Stimulated activated CD4-positive, alpha-beta T cell treated with anti-CD3 and anti-CD28 coated beads, Interleukin-4, amount 100 ng/mL, for 4 hours (primary cell): ENCODE measurements at places on chromosomes 2 and 18.

DNA sequence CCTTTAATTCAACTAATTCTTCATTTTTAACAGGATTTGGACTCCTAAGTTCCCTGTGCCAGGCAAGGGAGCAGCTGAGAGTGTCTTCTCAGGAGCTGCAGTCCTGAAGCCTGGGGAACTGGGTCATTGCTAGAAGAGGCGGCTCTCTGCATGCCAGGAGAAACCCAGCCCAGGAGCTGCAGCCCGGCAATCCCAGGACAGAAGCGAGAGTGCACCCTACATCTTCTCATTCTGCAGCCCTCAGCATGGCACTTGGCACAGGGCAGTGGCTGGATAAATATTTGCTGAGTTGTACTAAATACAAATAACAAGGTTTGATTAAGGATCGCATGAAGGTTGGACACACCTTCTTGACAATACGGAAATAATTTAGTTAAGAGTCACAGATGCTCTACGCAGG is 244.9 kb upstream of the PXDN start:
- DNase-seq = no peak

- DNase-seq = no peak
Measured at GRCh38 chr18:54750350-54750749, 77.9 kb upstream of the RAB27B start.

- no peak for DNase-seq
Measured at GRCh38 chr2:221571551-221572218, 419 bp downstream of the EPHA4 start.

DNA sequence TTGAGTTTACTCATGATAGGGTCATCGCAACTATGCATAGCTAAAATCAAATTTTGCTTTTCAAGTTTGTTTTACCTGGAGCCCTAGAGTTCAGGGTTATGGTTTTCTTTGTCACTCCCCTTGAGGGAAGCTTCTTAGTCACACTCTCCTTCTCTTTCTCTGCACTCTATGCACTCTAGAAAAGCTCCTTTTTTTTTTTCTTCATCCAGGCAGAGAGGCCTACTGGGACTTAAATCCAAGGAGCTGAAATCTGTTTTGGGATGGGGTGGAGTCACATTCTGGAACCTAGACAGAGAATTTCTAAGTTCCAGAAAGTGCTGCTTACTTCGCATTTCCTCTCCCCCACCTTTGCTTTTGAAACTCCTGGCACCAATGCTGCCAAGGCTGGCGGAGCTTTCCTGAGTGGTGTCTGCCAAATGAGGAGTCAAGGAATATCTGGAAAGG is 19.1 kb upstream of the IL18R1 start:
- no peak for DNase-seq

GRCh38 chr18:11106894-11107293 is 42.5 kb downstream of the PIEZO2 start:
- DNase-seq = no peak

GRCh38 chr2:181430406-181431118 is 26.6 kb upstream of the ITGA4 start:
- DNase-seq = no peak

- no peak for DNase-seq
Measured at GRCh38 chr2:157194097-157194688, 63.3 kb upstream of the GALNT5 start.

GRCh38 chr18:31049189-31049588 is 6.6 kb upstream of the DSC3 start:
- DNase-seq = no peak

- no peak for DNase-seq
Measured at GRCh38 chr2:119264781-119265692, 41.4 kb downstream of the STEAP3 start.

DNA sequence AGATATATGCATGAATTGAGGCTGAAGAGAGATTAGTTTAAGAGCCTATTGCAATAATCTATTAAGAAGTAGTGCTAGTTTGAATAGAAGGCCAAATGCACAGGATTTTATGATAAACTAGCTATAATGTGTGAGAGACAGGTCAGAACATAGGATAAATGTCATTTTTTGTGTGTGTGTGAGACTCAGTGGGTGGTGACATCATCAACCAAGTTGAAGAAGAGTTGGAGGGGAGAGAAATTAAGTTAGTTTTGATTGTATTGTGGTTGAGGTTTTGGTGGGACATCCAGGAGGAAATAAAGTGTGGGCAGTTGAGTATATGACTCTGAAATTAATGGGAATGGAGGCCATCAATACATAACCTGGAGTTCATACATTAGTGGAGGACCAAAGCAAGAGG is 320.1 kb upstream of the CWC22 start:
- no peak for DNase-seq

DNA sequence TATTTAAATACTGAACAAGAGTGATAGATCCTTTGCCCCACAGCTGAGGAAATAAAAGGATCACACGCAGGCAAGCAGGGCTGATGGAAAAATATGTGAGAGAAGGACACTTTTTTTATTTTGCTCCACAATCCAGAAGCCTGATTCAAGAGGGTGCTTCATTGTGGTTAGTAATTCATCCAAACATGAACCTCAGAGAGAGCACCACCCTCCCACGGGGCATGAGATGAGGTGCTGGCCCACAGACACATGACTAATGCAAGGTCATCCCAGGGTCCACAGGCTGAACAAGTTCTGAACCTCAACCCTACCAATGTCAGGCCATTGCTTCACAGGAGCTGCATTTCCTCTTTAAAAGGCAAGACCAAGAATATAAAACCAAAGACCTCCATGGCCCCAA is 239.6 kb downstream of the MREG start:
- DNase-seq = no peak

DNA sequence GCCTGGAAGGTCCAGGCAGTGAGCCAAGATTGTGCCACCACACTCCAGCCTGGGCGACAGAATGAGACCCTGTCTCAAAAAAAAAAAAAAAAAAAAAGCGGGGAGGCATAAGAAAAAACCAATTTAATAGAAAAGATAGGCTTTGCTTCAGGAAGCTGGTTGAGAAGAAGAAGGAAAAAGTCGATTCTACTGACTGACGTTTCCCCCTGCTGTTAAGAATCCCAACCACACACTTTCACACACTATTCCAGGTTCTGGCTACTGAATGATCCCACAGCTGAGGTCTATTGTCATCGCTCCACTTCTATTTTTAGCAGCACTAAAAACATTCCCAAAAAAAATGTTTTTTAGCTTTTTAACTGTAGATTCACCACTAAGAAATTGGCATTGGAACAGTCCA is 6.7 kb upstream of the CHCHD5 start:
- DNase-seq = no peak

GRCh38 chr2:119233326-119234020 is 9.8 kb downstream of the STEAP3 start:
- DNase-seq = no peak

DNA sequence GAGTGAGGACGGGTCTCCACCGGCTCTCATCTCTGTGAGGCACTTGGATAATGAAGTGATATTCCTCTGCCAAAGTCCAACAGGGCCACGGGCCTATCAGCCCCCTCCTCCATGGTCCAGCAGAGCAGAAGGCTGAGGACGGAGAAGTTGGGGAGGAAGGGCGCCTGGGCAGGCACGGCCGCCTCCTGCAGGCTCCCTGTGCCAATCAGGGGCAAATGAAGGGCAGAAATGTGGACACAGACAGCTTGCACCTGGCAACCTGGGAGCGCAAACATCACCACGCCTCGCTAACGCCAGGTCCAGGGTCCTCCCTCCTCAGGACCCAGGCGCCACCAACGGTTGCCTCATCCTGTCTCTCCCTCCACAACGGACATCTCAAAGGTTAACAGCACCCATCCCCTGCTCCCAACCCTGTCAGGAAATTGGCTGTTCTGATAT is 24.3 kb downstream of the SMAD7 start:
- no peak for DNase-seq

GRCh38 chr18:30682672-30683071 is 359.9 kb downstream of the DSC3 start:
- DNase-seq = no peak

DNA sequence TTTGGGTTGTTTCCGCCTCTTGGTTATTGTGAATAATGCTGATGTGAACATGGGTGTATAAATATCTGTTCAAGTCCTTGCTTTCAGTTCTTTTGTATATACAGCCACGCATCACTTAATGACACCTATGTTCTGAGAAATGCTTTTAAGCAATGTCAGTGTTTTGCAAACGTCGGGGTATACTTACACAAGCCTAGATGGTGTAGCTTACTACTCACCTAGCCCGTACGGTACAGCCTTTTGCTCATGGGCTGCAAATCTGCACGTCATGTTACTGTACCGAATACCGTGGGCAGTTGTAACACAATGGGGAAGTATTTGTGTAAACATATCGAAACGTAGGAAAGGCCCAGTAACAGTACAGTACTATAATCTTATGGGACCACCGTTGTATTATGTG is 12.4 kb downstream of the RALB start:
- no peak for DNase-seq

GRCh38 chr2:85449214-85449588 is 30.7 kb downstream of the SH2D6 start:
- DNase-seq = no peak

GRCh38 chr2:84942964-84943421 is 28.0 kb upstream of the KCMF1 start:
- DNase-seq = no peak

- no peak for DNase-seq
Measured at GRCh38 chr2:48496849-48497248, 33.1 kb upstream of the STON1 start.

GRCh38 chr2:169732583-169733358 is 861 bp upstream of the KLHL23 start:
- DNase-seq = no peak

DNA sequence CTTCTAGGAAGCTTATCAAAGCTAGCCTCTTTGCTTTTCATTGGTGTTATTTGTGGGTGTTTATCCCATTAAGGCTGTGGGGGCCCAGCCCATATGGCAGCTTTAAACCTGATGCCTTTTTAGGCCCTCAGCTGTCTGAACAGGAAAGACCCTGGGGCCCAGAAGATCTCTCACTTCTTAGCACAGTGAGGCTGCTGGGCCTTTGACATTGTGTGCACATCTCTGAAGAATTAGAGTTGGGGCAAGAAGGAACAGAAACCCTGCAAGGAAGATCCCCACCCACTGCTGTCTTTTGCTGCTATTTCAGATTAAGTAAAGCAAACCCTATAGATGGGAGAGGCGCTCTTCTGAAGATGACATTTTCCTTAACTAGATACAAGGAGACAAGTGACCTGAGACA is 250.0 kb downstream of the SMAD2 start:
- DNase-seq = no peak

- no peak for DNase-seq
Measured at GRCh38 chr2:205760157-205760556, 77.9 kb downstream of the NRP2 start.

DNA sequence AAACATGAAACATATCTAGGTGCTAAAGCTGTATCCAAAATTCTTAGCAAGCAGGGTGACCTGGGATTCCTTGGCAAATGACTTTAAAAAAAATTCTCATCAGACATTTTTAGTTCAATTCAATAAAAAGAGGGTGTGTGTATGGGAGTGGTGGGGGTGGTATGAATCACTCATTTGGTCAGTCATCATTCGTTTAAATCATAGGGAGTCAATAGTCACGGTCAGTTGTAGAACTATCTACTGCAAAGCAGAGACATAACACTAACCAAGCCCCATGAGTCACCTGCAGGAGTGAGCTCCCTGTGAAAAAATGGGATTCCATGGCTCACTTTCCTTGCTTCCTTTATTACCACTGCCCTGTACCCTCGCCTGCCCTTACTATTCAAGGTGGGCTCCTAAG is 380.6 kb upstream of the TCF4 start:
- DNase-seq = no peak

DNA sequence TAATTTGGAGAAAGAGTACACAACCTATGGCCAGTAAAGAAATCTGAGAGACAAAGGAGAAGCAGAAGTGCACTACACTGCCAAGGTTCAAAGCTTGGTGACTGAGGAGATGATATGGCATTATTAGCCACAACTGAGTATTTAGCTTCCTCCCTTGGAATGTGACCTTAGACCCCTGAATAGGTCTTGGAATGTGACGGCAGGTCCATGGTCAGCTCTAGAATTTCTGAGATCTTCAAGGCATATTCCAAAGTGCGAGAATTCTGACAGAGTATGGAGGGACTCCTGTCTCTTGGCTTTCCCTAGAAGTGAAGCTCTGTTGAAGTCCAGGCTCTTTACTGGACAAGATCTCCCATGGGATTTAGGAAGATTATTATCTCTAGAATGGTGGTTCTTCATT is 130.0 kb upstream of the FN1 start:
- DNase-seq = no peak

DNA sequence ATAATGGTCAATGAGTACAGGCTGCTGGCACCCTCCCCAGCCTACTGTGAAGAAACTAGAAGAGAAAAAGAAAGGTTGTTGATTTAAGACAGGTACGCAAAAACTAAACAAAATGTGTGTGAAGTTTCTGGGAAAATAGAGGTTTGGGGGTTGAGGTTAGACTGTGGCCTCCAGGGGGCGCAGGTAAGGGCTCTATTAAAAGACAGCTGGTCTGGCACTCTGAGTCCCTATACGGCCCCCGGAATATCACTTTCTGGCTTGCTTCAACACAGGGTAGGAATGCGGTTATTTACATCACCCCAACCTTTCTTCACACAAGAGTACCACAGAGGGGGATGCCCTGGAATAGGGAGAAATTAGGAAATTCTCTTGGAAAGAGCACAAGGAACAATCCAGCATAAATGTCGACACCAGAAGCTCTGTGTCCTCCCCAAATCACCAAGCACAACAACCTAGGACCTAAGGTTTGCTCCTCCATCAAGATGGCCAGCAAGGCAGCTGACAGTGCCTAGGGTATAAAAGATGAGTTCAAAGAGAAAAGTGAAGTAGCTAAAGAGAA is 480.8 kb upstream of the KLHL29 start:
- no peak for DNase-seq

DNA sequence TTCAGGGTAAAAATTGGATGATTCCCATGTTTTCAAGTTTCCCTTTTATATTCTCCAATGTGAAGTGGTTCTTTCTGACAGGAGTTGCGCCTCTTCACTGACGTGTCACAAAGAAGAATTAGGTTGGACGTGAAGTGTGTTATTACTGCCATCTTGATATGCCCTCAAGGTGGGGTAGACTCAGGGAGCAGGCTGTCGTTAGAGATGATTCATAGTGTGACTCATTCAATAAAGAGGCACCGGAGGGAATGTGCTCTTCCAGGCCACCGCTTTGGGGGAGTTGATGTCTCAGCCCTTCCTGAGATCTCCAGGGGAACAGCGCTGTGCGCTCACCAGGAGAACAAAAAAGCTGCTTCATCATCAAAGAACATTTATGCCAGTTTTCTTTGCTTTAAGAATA is 3.6 kb upstream of the DGKD start:
- peak; percentile 66 for DNase-seq
